Glomerular endothelial cell (primary cell): ENCODE measurements at places on chromosomes 7 and 10. TPM values are rescaled to one million over a fixed set of nuclear protein-coding genes. Genes with fewer than 3 reads are reported as not detected.

PANK1 gene
- 4.4 and 9.1 TPM in 2 replicates for total RNA-seq

MARVELD1 gene
- 39.0 and 50.3 TPM in 2 replicates for total RNA-seq

MYPN gene
- total RNA-seq, result 1.1 and 3.7 TPM in 2 replicates

PIP gene
- total RNA-seq, result not detected in 2 replicates

SEMA4G gene
- total RNA-seq, result 6.9 and 10.0 TPM in 2 replicates

AGR2 gene
- total RNA-seq, result not detected in 2 replicates

OR2A7 gene
- total RNA-seq, result 1.5 TPM in 1 of 2 replicates, not detected in the other

ALOX5 gene
- total RNA-seq, result not detected in 2 replicates

LIPK gene
- total RNA-seq, result not detected in 2 replicates

DNA sequence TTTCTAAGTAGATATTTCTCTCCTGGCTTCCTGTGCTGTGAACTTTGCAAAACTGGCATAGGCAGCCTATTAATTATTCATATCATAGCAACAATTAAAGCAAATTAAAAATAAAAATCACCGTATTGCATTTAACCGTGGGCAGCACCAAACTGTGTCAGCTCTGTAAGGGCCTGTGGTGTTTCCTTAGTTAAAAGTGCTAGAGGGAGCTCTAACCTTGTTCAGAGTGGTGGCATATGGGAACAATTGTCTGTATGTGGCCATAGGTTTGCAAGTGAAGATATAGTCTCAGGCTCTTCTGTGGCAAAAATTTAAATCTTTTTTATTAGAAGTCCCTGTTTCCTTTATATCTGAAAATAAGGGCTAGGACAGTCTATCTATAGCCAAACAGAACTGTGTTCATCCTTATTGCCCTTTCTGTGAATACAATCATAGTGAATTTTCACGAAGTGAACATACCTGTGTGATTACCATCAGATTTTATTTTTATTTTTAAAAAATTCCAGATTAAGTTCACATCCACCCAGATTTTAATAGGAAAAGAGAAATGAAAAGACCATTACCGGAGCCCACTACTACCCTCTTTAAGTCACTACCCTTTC, 92.6 kb downstream of the POLL start:
- peak; percentile 16 for DNase-seq

DNA sequence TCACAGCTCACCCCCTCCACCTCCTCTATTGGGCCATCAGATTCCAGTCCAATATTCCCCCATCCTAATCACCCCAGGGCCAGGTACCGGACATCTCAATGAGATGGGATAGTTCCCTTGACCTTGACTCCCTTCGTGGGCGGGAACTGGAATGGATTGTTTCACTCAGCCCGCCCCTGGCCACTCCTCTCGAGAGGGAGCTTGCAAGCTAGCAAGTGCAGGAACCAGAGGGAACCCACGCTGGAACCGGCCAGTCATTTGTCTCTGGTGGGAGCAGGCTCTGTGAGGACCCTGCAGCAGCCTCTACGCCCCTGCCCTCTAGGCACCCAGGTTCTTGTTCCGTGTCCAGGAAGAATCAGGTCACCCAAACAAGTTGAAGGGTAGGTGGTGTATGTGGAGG, 11.0 kb upstream of the RADIL start:
- DNase-seq, result no peak

- no peak for DNase-seq
These were observed 2.4 kb downstream of the MIOS start for GRCh38 chr7:7569081-7569527.

DNA sequence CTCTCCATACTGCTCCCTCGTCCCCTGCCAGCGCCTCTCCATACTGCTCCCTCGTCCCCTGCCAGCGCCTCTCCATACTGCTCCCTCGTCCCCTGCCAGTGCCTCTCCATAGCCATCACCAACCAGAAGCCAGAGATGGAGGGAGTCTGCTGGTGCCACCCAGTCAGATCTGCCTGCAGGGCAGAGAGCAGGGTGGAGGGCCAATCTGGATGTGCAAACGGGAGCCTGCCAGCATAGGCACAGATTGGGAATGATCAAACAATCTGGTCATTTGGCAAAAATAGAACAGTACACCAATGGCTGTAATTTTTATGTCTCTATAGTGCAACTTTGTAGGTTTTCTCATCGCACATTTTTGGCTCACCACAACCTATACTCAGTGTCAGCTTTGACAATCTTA, 76.9 kb upstream of the LRRC4 start:
- no peak for DNase-seq

GRCh38 chr10:17403161-17403560, 51.2 kb downstream of the ST8SIA6 start:
- no peak for DNase-seq

DNA sequence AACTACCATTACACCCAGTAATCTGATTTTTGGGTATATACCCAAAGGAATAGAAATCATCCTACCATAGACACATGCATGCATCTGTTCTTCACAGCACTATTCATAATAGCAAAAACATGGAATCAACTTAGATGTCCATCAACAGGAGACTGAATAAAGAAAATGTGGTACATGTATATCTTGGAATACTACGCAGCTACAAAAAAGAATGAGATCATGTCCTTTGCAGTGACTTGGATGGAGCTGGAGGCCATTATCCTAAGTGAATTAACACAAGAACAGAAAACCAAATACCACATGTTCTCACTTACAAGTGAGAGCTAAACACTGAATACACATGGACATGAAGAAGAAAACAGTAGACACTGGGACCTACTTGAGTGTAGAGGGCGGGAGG, 254.9 kb downstream of the CACNA2D1 start:
- DNase-seq, result no peak

GRCh38 chr10:67790534-67791408, 47.2 kb downstream of the DNAJC12 start:
- no peak for DNase-seq

DNA sequence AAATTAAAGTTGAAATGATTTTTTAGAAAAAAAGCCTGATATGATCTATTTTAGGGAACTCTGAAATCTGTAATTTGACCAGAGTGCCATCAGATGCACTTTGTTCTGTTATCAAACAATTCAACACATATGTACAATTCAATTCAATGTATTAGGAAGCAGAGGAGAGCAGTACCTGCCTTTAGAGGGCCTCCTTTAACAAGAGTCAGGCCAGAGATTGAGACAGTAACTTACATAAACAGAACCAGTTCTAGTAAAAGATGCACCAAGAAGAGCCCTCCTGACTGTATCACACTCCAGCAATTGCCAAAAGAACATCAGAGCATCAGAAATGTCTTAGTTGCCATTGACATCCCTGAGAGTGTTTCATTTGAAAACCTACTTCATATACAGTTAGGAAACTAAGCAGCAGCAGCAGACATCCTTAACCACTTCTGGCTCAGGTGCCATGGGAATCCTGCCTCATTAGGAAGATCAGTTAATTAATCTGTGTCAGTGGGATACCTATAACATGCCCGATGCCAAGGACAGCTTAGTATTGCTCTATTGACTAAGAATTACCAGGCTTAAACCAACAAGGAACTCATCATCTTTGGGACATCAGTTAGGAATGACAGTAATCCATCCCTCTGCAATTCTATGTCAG, 1222.6 kb upstream of the LRRN3 start:
- DNase-seq, result no peak

- DNase-seq, result no peak
These were observed 99.1 kb downstream of the CCDC71L start for GRCh38 chr7:106561666-106562411.

- no peak for DNase-seq
These were observed at the start of gene CYP26C1 for GRCh38 chr10:93059975-93060886. CYP26C1 (plus strand) TSS chr10:93060798; CDS start chr10:93061264, 466 bp downstream.

- DNase-seq, result no peak
These were observed 30.8 kb upstream of the C10orf67 start for GRCh38 chr10:23375366-23375765.

- DNase-seq, result no peak
These were observed 3.4 kb downstream of the GPR15LG start for GRCh38 chr10:84176836-84177474.

- DNase-seq, result no peak
These were observed 253.2 kb upstream of the SEMA3A start for GRCh38 chr7:84447636-84448293.

DNA sequence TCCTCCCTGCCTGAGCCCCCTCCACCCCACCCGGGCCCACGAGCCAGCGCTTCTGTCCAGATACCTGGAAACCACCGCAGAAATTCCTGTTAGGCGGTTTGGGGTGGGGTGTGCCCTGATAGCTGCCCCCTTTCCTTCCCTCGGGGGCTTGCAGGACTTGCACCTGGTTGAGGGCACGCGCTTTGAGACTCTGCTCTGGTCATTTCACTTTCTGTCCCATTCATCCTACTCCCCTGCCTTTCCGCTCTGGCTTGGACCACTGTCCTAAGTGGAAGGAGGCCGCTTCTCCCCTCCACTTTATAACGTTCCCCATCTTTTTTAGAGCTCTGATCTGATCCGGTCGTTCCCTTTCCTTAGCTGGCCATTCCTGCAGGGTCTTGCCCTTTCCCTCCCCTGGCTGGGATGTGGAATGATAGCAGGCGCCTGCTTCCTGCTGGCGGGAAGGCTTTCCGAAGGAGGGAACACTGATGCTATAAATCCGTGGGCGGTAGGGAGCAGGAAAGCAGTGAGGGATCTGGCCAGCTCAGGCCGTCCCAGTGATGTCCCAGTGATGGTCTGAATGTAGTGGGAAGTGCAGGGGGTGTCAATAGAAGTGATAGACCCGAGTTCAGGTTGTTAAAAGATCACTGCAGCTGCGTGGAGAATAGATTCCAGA, 852 bp upstream of the PRKAR1B start:
- DNase-seq, result no peak

GRCh38 chr10:26832960-26833359, 27.8 kb downstream of the ABI1 start:
- no peak for DNase-seq

- no peak for DNase-seq
These were observed 30.5 kb upstream of the SRGN start for GRCh38 chr10:69057261-69057950.
